ENCODE measurements at places on chromosomes 12 and 14.

DNA sequence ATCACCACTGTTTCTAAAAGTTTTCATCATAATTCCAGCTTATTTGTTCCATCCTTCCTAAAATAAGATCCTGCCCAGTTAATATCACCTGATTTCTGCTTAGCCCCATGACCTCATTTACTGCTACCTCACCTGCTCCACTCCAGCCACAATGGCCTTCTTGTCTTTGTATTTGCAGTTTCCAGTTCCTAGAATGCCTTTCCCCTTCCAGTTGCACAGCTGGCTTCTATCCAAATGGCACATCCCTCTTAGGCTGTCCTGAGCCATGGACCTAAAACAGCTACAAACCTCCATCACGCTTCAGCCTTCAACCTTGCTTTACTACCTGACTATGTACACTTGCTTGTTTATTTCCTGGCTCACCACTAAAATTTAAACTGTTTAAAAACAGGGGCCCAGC lies 6.5 kb upstream of the LGMN start:
- DNase-seq, result no peak

DNA sequence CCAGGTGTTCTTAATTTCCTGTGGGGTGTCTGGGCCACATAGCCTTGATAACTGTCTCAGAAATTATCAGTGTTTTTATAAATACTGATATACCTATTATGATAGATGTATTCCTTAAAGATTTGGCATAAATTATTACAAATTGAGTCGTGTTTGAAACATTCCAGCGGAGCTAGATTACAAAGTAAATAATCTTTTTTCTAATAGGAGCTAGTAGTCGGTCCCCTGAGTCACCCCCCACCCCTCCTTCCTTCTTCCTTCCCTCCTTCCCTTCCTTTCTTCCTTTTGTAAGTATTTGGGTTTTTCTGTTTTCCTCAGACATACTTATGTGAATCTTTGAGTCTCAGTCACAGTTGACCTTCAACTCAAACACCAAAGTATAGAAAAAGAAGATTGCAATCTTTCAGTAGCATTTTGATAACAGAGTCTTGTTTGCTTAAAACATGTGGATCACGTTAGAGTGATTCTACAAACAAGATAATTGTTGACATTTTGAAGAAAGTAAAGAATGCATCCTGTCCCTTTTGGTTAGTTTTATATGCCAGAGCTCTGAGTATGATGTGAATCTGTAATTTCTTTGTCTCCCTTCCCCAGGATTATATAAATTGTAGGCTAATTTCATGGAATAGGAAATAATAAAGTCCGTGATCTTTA lies 264.0 kb downstream of the FUT8 start:
- DNase-seq, result no peak

DNA sequence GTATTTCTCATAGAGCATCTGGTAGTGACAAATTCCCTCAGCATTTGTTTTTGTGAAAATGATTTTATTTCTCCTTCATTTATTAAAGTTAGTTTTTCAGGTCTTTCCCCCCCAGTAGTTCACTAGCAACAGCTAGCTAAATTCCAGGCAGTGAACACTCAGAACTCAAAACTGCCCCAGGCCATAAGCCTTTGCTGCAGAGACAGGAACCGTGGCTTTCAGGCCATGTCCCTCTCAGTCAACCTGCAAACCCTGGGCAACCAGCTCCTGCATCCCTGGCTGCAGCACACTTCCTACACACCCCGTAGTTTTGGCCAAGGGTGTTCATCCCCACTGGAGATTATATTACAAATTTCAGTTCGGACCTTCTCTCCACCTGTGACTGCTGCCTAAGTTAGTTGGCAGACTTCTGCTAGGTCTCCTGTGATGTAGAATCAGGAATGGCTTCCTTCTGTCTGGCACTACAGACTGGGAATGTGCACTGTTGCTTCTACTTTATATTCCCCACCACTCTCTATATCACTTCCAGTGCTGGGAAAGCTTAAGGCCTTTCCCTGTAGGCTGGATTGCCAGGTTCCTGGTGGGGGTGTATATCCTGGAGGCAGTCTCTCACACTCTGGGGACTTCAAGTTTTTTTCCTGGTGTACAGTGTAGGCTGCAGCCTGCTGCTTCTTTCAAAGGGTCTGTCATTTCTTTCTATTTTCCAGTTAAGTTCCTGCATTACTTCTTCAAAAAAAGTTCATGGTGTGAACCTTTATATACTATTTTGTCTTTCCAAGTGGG lies 924.4 kb upstream of the LRFN5 start:
- DNase-seq, result no peak

- no peak for DNase-seq
Observed at GRCh38 chr12:130162745-130163460, 639 bp downstream of the FZD10 start.

DNA sequence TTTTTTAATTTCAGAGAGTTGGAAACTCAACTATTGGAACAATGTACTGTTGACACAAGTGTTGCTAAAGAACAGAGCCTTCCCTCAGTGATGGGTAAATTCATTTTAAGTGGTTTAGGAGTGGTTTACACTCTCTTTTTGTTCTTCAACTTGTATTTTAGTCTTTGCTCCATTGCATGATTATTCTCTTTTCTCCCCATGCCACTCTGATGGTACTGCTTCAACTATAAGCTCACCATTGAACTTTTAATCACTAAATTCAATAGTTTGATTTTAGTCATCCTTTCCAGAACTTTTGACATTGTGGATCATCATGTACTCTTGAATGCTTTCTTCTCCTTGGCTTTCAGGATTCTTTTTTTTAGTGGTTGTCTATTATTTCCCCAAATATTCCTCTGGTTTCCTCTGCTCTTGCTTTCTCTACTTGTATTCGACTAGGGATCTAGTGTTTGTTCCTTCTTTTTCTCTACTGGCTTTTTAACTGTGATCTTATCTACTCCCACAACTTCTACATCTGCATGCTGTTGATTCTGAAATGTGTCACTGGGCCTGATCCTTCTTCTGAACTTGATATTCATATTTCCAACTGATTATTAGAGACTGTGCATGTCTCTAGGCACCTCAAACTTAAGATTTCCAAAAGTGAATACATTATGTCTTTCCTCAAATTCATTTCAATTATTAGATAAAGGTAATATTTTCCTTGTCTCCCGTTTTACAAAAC lies 15.4 kb downstream of the ACTR10 start:
- no peak for DNase-seq

- DNase-seq, result no peak
Observed at GRCh38 chr12:88816201-88816600, 235.9 kb upstream of the KITLG start.

- DNase-seq, result no peak
Observed at GRCh38 chr12:52558781-52559445, 6.0 kb upstream of the KRT71 start.

GRCh38 chr14:59803052-59803540 lies 67.5 kb downstream of the RTN1 start:
- DNase-seq, result no peak

DNA sequence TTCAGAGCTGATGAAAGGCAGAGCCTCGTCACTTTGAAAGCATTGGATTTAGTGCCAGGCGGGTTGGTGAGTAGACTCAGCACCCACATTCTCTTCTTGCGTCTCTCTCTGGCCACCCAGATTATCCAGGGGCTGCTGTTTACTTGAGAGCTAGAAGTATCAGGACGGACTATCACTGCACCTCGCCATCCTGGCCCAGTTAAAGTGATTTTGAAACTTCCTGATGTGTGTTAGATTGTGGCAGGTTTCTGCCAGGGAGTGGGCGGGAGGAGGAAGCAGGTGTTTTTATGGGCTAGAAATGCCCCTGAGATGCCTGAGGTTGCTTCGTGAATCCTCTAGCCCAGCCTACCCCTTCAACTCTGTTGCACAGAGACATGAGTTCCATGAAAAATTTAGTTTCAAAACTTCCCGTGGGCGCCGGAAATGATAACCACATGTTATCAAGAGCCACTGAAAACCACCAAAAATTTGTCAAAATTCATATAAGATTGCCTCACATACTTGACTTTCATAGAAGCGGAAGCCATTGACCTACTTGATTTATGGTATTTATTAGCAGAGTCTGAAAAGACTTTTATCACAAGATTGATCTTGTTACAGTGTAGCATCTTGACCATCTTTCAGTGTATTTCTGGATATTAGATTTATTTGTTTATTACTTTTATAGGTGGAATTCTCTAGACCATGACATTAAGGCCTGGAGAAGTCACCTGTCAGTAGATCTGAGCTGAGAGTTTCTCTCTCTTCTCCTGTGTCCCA lies 466.0 kb downstream of the RAD51B start:
- DNase-seq, result no peak

- peak; percentile 54 for DNase-seq
Observed at GRCh38 chr14:51521764-51522163, 129.9 kb upstream of the FRMD6 start.

GRCh38 chr12:97093187-97093683 lies 186.2 kb downstream of the NEDD1 start:
- DNase-seq, result no peak

DNA sequence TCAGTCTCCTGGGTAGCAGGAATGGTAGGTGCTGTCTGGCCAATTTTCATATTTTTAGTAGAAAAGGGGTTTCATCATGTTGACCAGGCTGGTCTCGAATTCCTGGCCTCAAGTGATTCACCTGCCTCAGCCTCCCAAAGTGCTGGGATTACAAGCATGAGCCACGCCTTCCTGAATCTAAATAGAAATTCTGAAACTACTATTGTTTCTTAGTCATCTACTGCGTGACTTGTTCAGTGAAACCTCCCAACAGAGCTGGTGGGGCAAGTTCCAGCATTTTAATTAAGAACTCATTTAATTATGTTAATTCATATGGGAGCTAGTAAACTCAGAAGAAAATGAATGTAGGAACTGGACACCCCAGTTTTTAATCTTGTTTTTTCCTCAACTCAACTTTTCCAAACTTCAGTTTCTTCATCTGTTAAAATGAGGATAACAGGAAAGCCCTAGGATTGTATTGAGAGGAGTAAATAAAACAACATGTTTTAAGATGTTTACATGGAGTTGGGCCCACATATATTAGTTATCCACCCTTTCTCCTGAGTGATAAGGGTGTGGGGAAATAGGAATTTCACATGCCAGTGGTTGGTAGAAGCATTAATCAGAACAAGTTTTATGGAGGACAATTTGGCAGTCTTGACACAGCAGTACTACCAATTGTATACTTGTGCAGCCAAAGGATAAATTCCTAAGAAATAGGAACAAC lies 335.8 kb upstream of the E2F7 start:
- DNase-seq, result peak; percentile 50

GRCh38 chr14:20969336-20969735 lies 14.0 kb downstream of the RNASE2 start:
- DNase-seq, result no peak

- no peak for DNase-seq
Observed at GRCh38 chr14:95496690-95497259, 19.7 kb downstream of the SYNE3 start.

GRCh38 chr12:53502983-53503728 lies 2.1 kb downstream of the TARBP2 start:
- DNase-seq, result no peak

GRCh38 chr12:33438025-33438772 lies 1.4 kb downstream of the SYT10 start:
- DNase-seq, result no peak

DNA sequence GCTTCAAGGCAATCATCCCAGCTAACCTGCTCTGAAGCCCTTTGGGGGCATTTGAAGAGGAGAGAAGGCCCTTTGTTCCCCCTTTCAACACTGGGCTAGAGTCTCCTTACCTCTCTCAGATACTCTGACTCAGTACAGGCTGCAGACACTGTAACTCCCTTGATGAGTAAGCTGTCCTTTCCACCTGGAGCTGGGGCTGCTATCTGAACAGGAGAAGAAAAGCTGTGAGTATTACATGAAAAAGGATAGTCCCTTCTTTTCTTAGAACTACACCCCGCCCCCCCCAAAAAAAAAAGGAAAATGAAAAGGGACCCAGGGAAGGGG lies 186.6 kb upstream of the PLEKHG7 start:
- DNase-seq, result no peak

DNA sequence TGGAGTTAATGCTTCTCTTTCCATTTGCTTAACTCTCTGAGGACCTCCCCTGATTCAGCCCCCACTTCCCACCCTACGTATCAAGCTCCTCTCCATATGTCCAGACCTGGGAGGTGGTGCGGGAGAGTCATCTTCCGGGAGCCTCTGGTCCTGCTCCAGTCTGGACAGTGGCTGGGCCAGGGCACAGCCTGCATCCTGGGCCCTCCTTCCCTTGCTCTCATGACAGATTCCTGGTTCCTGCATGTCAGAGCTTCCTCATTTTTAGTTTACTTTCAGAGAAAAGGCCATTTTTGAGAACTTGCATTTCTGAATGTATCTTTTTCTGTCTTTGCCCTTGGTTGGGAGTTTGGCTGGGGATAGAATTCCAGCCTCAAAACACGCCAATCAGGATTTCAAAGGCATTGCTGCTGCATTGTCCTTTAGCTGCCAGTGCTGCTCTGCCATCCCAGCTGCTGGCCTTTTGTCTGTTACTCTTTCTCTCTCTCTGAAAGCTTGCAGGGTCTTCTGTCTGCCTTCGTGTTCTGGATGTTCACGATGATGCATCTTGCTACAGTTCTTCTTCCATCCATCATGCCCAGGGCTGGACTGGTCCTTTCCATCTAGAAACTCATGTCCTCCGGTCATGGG lies 54.7 kb downstream of the SLC6A12 start:
- no peak for DNase-seq

DNA sequence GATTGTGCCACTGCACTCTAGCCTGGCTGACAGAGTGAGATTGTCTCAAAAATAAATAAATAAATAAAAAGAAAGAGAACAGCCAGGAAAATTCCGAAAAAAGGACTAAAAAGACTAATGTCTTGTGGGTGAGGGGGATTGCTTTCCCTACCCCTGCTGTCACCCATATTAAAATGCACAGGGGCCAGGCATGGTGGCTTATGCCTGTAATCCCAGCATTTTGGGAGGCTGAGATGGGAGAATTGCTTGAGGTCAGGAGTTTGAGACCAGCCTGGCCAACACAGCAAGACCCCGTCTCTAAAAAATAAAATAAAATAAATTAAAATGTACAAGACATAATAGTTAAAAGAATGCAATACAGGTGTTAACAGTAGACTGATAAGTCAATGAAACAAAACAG lies 6.1 kb downstream of the DHRS1 start:
- DNase-seq, result no peak

- DNase-seq, result no peak
Observed at GRCh38 chr12:92362785-92363184, 217.1 kb upstream of the BTG1 start.

DNA sequence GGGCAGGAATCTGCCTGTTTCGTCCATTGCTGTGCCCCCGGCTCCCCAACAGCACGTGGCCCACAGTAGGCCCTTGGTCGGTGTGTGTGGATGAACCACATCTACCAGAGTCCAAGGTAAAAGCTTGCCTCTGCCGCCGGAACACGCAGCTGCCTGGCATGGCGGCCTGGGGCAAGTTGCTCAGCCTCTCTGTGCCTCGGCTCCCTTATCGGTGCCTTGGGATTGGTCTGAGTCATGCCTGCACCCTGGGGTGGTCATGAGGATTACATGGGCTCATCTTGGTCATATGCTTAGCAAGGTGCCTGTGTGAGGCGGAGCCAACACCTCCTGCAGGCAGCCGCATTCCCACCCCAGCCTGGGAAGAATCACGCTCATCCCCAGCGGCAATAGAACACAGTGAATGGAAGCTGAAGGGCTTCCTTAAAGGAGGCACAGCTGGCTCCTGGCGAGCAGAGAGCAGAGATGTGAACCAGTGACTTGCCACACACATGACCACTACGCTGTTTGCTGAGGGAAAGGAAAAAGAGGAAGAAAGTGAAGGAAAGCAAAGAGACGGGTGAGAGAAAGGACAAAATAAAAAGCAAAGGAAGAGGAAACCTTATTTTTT lies 5.5 kb upstream of the SCARB1 start:
- no peak for DNase-seq
